ENCODE measurements at places on chromosomes 6 and 20.

- no peak overlapping the region for H3K27ac ChIP-seq
- H3K4me3 ChIP-seq: no peak overlapping the region
- no peaks in the 10 kb centered on the region for H3K36me3 ChIP-seq
Measured at GRCh38 chr6:6287415-6287814, 33.0 kb downstream of the F13A1 start.

DNA sequence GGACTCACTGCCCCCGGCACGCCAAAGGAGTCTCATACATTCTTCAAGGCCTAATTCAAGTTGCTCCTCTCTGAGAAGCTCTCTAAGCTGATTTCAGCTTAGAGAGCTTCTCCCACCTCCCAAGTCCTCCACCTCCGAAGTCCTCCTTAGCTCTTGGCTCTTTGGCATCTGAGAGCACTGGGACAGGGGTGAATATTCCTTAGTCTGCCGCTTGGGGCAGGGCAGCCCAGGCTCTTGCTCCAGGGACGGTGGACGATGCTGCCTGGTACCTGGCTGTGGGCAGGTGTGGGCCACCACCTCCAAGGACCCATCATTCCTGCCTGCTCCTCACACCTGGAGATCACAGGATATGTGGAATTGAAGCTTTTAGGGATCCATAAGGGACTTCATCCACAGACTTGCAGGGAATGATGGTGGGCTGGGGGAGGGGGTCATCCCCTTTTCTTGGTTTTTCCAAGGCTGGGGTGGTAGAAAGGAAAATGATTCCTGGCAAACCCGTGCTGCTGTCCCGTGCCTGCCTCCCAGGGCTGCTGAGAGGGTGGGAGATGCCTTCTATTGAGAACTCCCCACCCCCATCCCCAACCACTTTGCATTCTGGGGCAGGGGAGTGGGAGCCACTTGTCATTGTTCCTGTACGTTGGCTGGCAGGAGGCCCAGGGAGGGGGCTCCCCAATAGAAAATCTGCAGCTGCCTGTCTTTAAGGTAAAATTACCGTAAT is 57.4 kb downstream of the ARHGAP40 start:
- DNase-seq: peak; percentile 43
- no peaks in the 10 kb centered on the region for H3K27me3 ChIP-seq
- no peak overlapping the region for H3K4me3 ChIP-seq
- peaks cover 5% of the 10 kb centered on the region for H3K4me1 ChIP-seq
- H3K27ac ChIP-seq: no peak overlapping the region

GRCh38 chr6:6293317-6293716 is 27.1 kb downstream of the F13A1 start:
- H3K4me1 ChIP-seq: no peaks in the 10 kb centered on the region
- DNase-seq: no peak
- H3K4me3 ChIP-seq: no peak overlapping the region
- H3K27me3 ChIP-seq: peaks cover 17% of the 10 kb centered on the region

- H3K36me3 ChIP-seq: no peaks in the 10 kb centered on the region
- no peaks in the 10 kb centered on the region for H3K27me3 ChIP-seq
- no peak for DNase-seq
- no peak overlapping the region for H3K27ac ChIP-seq
- no peak overlapping the region for H3K4me3 ChIP-seq
Measured at GRCh38 chr6:26233649-26234420, 131.2 kb upstream of the BTN3A2 start.

DNA sequence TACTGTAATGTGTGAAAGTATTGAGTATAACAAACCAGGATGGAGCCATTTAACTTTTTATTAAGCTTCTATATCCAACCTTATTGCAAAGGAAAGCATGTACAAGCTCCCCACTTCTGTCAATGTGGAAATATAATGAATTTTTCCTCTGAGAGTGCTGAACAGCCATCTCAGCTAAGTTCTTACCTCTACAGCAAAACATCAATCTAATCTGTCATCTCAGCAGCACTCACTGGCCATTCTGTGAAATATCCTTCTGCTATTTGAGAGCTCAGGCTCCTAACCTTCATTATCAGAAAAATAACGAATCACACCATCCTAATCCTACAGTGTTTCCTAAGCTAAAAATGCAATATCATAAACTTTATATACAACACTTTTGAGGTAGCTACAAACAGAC is 194.0 kb upstream of the RNF217 start:
- no peak overlapping the region for H3K27ac ChIP-seq
- DNase-seq: no peak
- H3K4me3 ChIP-seq: no peak overlapping the region
- H3K4me1 ChIP-seq: no peaks in the 10 kb centered on the region

- no peak overlapping the region for H3K27ac ChIP-seq
- no peak overlapping the region for H3K4me3 ChIP-seq
- H3K36me3 ChIP-seq: no peaks in the 10 kb centered on the region
- H3K27me3 ChIP-seq: no peaks in the 10 kb centered on the region
Measured at GRCh38 chr6:63272397-63272796, 47.4 kb downstream of the LGSN start.

GRCh38 chr20:2299301-2299700 is 3.5 kb downstream of the TGM3 start:
- no peak overlapping the region for H3K27ac ChIP-seq
- H3K27me3 ChIP-seq: no peaks in the 10 kb centered on the region
- no peaks in the 10 kb centered on the region for H3K36me3 ChIP-seq
- H3K4me1 ChIP-seq: peaks cover 3% of the 10 kb centered on the region
- H3K4me3 ChIP-seq: no peak overlapping the region

DNA sequence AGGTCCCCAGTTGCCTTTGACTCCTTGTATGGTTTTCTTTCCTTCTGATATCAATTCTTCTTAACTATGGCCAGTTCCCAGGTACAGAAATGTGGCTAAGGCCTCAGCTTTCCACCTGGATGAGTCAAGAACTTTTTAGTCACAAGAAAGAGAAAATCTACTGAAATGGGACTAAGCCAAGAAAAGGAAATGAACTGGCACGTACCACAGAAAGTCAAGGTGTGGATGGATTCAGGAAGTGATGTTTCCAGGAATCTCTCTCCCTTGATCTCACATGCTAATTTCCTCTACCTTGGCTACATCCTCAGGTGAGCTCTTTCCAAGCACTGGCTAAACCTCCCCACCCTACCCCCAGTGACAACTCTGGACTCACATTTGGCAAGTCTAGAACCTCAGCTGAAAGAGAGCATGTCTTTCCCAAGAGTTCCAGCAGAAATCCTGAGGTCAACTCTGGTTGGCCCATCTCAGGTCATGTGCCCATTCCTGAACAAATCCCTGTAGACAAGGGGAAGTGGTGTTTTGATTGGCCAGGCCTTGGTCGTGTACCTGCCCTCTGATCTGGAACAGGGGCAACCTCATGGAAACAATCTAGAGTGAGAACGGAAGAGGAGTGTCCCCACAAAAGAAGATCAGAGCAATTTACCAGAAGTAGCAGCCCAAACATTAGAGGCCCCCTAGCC is 205.3 kb downstream of the NFATC2 start:
- no peak for DNase-seq
- H3K36me3 ChIP-seq: no peaks in the 10 kb centered on the region
- no peak overlapping the region for H3K27ac ChIP-seq
- no peak overlapping the region for H3K4me3 ChIP-seq

DNA sequence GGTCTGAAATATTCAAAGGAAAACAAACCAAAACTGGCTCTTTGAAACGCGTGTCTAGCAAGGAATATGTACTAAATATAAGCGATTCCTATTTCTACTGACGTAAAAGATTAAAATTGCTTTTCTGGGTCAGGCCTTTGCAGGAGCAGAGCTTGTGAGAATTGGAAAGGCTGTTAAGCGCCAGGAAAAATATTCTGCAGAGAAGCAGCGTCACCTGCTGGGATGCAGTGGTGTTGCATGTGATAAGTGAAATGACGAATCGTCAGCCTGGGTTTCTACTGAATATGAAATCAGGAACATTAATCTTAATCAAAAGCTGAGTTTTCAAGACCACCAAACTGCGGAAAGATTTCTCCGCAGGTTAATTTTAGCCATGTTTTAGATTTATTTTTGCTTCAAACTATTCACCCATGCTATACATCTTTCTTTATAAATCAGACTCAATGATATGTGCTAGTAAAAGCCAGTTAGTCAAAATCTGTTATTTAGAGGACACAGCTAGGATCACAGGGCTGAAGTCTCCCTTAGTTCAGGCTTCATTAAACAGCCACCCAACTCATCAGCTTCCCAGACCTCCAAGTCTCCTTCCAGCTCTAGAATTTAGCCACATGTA is 67.4 kb downstream of the ALDH8A1 start:
- peak; percentile 44 for DNase-seq
- H3K4me1 ChIP-seq: 0 out of 2 replicates have a peak, but pooled peaks cover 3% of the 10 kb centered on the region
- no peak overlapping the region for H3K27ac ChIP-seq
- H3K4me3 ChIP-seq: no peak overlapping the region
- no peaks in the 10 kb centered on the region for H3K27me3 ChIP-seq
- H3K36me3 ChIP-seq: no peaks in the 10 kb centered on the region

DNA sequence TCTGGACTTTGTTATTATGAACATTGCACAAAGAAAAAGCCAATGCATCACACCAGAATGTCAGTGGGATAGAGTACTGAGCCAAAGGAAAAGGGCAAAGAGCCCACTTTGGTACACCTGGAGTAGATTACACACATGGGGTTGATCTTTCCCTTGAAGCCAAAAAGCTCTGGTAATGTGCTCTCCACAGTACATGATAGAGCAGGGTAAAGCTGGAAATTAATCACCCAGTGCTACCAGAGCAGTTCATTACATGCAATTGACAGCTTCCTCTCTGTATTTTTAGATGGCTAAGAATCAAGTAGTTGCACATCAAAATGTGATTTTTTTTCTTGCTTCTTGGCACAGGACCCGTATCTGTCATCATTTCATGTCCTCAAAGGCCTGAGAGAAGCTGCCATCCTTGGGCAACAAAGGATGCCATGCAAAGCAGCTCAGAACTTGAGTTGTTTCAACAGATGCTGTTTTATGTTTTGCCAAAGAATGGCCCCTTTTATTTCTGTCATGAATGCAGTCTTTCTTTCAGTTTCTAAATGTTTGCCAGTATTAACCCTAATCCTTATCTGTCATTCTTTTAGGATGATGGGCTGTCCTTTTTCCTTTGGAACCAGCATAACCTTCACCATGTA is 88.1 kb downstream of the HDGFL1 start:
- no peaks in the 10 kb centered on the region for H3K36me3 ChIP-seq
- no peak overlapping the region for H3K27ac ChIP-seq
- H3K27me3 ChIP-seq: no peaks in the 10 kb centered on the region
- no peak overlapping the region for H3K4me3 ChIP-seq
- no peaks in the 10 kb centered on the region for H3K4me1 ChIP-seq

Measured in HCT116 (cell line).